ENCODE measurements at places on chromosomes 5 and 9.

GRCh38 chr9:73200694-73201452, 49.2 kb downstream of the ANXA1 start:
- DNase-seq, result no peak

DNA sequence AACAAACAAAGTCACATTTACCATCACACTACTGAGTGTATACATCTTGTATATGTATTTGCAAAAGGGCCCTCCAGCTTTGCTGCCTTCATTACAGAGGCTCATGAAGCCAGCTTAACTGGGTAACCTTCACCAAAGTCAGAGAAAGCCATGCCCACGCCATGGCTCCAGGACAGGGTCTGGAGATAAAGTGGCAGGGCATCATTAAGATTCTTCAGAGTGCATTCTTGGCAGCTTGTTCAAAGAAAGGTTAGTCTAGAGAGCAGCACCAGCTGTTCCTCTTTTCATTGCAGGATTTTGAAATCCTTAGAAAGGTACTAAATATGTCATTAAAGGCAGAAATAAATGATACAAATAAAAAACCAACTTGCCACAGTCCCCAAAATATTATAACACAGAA, 333.2 kb downstream of the NDUFS4 start:
- DNase-seq, result no peak

DNA sequence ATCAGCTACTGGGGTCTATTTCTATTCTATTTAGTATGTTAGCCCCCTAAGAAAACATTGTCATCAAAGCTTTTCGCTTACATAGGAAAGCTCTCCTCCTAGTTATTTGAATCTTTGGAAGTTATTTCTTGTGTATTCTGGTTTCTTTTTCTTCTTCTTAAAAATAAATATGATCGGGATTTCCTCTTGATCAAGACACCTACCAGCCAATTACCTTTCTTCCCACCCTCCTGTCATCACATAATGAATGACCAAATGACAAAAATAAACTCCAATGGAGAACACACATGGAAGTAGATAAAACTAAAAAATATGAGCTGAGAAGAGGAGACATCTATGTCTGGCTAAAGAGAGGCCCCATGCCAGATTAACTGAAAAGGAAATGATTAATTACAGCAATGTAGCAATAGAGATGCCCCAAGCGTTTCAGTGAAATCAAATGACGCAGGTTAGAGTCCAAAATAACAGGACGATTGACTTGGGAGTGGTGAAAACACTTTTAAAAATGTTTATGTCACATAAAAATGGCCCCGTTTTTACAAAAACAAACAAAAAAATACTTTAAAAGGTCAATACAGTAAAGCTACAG, 59.5 kb upstream of the PCSK1 start:
- DNase-seq, result no peak

DNA sequence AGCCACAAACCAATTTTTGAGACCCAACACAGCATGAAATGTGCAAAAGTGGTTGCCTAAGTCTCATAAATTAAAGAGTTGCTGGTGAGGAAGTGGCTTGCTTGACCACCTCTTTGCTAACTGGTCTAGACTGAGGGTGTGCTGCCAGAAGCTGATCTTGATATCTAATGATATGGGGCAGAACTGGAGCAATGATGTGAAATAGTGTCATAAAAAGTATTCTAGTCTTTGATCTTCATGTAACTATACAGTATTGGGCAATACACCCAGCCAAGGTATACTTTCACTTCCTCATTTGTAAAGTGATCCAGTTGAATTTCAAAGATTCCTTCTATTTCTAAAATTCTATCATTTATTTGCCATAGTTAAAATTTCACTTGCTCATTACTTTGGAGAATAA, 5.9 kb upstream of the YTHDC2 start:
- no peak for DNase-seq

DNA sequence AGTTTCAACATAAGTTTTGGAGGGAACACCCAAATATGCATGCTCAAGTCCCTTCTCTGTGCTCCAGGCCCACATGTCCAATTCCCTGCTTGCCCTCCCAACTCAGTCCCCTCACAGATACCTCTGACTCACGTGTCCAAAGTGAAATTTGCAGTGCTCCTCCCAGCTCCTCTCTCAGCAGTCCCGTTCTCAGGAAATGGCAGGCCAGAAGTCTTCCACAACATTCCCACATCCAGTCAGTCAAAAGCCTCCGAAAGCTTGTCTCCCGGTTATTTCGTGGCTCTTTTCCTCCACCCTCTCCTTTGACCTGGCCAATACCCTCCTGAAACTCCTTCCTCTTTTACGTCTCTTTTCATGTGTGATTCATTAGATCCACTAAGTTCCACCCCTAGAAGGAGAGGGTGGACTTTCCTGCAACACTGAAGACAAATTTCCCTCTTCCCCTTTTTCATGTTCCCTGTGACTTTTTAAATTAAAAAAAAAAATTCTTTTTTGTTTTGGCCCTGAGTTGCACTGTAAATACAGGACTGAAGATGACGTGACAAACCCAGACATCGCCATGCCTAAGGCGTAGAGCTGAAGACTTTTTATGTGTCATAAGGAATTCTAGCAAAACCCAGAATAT, 12.8 kb upstream of the MGAT1 start:
- no peak for DNase-seq

- no peak for DNase-seq
Observed at GRCh38 chr9:34929506-34930102, 28.5 kb upstream of the PHF24 start.

DNA sequence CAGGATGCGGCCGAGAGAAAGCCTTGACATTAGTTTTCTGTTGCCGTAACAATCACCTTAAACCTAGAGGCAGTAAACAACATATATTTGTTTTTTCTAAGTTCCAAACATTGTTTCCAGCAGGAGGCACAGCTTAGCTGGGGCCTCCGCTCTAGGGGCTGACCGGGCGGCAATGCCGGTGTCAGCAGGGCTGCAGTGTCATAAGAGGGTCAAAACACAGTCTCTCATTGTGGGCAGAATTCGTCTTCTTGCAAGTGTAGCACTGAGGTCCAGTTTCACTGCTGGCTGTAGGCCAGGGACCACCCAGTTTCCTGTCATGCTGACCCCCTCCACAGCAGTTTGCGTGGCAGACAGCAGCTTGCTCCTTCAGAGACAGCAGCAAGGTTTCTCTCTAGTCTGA, 186.2 kb downstream of the PJA2 start:
- DNase-seq, result no peak

DNA sequence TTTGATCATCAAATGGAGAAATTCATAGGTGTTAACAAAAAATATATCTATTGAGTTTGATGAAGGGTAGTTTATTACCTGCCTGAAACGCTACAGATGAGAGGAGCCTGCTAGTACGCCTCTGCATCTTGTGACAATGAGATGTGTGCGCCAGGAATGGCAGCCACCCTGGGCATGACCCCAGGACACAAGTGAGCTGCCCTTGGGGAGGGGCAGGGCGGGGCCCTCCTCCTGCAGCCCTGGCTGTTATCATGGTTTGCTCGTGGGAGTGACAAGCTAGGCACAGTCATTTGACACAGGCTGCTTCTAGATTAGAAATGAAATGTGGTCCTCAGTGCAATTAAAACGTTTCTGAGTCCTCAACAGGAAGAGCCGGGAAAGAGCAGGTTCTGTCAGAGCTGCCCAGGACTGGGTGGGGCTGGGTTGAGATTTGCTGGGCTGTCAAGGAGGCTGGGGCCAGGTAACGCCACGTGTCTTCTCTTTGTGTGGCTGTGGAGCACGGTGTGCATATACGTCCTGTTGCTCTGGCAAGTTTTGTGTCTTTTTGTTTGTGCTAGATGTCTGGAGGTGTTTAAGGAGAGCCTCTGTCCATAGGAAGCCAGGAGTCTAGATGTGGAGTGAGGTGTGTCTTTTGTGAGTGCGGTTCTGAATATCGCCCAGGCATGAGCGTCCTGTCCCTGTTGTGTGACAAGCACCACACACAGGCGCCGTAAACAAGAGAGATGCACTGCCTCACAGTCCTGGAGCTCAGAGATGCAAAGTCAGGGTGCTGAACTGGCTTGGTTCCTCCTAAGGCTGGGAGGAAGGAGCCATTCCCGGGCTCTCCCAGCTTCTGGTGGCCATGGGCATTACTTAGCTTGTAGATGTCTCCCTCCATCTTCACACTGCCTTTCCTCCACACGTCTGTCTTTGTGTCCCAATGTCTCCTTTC, 129.0 kb upstream of the IRX4 start:
- DNase-seq, result no peak

- no peak for DNase-seq
Observed at GRCh38 chr5:120544043-120544442, 79.9 kb downstream of the PRR16 start.

DNA sequence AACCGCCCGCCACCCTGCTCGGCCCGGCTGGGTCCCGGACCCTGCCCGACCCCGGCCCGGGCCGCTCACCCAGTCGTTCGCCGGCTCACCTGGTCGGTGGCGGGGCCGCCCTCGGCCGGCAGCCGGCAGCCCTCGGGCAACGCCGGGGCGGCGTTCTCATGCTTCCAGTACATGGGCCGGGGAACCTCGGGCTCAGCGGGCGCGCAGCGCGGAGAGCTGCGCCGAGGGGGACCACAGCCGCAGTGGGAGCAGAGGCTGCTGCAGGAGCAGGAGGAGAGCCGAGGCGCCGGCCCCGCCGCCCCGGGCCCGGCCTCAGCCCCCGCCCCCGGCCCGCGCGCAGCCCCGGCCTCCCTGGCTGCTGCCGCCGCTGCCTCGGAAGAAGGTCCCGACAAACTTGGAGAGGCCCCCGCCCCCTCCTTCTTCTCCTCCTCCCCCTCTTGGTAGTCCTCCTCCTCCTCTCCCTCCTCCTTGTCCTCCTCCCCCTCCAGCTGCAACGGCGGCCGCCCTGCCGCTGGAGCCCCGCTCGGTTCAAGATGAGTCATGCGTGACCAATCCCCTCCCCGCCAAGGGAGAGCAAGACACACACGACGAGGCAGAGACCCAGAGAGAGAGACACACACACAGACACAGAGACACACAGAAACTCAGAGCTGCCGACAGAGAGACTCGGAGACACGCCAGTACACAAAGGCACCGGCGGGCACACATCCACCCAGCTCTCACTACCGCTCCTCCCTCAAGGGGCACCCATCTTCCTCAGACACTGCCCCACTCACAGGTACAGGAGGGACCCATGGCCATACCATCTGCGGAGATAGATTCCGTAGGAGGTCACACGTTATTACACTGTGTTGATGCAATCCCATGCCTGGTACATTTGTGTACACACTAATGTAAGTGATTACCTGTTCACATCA, at the start of gene LHX6:
Gene LHX6, minus strand, starts transcription at position 390 of the 917 bp plus-strand sequence. Its CDS starts 217 bp downstream, at position 173.
- DNase-seq, result no peak

DNA sequence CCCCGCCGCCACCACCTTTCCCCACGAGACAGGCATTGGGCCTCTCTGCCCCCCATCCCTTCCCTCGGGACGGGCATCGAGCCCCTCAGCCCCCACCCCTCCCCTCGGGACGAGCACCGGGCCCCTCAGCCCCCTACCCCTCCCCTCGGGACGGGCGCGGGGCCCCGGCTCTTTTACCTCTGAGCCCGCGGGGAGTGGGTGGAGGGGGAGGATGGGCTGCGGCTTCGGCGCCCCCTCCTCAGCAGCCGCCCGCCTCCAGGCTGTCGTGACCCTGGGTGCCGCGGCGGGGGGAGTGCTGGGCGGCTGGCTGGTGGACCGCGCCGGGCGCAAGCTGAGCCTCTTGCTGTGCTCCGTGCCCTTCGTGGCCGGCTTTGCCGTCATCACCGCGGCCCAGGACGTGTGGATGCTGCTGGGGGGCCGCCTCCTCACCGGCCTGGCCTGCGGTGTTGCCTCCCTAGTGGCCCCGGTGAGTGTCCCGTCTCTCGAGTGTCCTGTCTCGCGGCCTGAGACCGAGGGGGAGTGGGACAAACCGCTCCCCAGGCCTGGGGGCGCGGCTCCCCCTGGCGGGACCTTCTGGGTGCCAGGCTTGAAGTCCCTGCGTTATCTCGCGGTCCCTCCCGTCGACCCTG, 791 bp downstream of the SLC2A8 start:
- DNase-seq, result no peak

- DNase-seq, result no peak
Observed at GRCh38 chr5:42970636-42971559, 69.2 kb downstream of the ANXA2R start.

DNA sequence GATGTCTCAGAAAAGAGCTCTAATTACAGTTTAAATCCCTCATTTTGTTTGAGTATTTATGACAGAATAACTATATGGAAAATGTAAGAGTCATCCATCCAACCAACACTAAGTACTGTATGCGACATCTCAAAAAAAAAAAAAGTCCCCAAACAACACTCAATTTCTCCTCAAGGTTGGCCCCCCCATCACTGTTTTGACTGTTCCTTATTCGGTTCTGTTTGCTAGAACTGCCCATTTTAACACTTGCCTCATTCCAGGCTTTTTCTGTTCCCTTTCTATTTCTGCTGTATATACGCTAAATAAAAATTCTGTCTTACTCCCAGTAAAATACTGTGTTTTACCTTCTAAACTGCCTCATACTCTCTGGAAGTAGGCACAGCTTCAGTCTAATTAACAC, 25.2 kb downstream of the GLDC start:
- no peak for DNase-seq

- DNase-seq, result peak; percentile 46
Observed at GRCh38 chr9:87725900-87726709, at the start of gene CTSL. Gene CTSL, plus strand, starts transcription at chr9:87726119. Its CDS starts 1,485 bp downstream, at chr9:87727604.

- DNase-seq, result no peak
Observed at GRCh38 chr5:72283358-72283757, 36.7 kb downstream of the MRPS27 start.

- DNase-seq, result no peak
Observed at GRCh38 chr5:165321912-165322311, 1816.5 kb downstream of the MAT2B start.

DNA sequence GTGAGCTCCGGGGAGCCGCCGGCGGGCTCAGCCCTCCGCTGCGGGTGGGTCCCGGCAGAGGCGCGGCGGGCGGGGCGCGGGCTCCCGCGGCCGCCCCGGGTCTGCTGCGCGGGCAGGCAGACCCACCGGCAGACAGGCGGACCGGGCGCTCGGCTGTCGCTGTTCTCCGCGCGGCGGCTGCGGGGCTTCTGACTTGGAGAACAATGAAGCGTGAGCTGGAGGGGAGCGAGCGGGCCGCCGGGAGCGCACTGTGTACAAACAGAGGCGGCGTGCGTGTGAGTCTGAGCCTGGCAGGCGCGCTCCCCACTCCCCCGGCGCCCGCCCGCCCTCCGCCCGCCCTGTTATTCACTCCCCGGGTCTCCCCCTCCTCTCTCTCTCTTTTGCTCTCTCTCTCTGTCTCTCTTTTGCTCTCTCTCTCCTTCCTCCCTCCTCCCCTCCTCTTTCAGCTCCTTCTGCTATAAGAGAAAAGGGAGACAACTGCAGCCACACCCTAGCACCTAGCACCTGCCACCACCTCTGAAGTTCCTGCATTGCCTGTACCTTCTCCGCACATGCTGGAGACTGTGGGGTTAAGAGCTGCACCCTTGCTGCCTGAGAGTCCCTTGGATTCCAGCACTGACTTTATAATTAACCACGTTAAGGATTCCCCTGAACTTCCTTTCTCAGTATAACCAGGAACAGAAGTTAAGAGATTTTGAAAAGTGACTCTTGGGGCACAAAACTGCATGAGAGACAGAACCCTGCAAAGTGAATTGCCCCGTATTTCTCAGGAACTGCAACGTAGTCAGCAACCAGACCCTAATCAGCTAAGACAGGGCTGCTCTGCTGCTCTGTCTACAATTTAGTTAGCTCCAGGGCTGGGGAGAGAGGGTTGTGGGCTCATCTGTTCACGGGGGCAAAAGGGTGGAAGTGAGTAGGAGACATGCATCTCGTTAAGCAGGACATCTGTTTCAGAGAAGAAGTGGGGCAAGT, at the start of gene EDIL3:
Gene EDIL3, minus strand, starts transcription at position 277 of the 972 bp plus-strand sequence. CDS start 506 bp downstream, outside the sequence.
- DNase-seq, result no peak

Data from stimulated activated CD4-positive, alpha-beta T cell treated with anti-CD3 and anti-CD28 coated beads, TNF-alpha, amount 100 ng/mL, for 1 hour (primary cell).